ENCODE measurements at places on chromosomes 11 and 22.

DNA sequence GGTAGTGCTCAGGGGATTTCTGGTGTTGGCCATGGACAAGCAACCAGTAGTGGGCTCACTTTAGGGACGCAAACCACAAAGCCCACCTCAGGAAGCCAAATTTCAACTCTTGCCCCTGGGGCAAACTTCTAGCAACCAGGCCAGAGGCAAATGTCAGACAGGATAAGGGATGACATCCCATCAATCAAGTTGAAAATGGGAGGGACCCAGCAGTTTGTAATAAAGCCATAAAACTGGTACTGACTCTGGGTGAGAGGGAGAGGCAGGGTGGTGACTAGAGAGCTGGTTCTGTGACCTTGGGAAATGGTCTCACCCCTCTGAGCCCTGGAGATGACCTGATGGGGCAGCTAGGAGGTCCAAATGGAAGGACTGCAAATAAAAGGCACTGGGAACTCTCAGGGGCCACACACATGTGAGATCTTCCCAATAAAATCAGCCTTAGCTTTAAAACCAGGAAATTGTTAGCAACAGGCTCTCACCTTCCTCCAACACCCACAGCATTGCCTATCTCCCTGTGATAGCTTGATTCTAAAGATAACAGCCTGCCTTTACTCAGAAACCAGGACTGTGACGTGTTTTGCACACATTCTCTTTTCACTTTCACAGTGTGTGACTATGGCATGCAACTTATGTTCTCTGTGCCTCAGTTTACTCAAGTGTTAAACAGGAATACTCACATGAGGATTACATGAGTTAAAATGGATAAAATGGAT is 6.4 kb upstream of the TBC1D10A start:
- DNase-seq: no peak

DNA sequence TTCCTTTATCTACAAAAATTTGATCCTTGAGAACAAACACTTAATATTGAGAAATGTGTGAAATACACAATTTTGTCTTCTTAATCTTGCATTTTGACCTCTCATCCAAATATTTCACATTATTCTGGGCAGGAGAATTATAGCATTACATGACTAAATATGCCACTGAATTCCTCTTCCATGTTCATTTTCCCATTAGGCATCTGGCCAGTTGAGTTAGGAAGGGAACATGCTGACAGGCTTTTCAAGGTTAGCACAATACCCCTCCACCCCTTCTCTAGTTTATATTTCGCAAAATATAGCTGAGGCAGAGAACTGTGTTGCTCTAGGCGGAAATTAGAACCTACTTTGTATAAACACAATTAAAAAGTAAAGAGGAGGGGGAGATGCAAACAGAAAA is 271.7 kb upstream of the ZC3H12C start:
- no peak for DNase-seq

DNA sequence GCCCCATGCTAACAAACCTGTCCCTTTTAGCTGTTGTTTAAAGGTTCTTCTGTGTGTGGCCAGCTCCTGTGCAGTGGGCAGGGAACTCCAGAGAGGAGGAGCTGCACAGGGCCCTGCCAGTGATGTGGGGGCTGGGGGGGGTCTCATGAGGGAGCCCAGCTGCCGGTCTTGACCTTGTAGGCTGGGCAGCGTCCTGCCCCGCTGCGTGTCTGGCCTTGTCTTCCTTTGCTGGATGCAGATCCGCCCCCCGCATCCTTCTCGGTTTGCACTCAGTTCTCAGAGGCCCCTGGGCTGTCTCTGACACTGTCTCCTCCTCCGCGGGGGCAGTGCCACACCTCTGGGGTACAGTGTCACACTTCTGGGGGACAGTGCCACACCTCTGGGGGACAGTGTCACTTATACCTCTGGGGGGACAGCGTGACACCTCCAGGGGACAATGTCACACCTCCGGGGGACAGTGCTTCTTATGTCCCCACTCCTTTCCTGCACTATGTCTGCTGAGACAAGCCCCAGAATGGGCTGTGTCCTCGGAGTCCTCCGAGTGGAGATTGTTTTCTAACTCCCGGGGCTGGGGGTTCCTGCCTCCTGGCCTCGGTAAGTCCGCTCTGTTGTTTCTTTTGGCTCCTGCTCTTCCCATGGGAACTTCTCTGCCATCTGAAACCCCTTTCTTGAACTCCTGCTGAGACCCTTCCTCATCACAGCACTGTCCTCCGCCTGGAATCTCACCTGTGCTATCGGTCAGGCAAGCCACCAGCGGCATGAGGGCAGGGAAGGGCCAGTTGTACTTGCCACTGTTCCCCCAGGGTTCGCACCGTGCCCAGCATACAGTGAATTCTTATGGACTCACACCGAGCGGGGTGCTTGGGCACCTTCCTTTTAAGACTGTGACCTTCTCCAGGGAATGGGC is 788.3 kb downstream of the TBC1D22A start:
- no peak for DNase-seq

DNA sequence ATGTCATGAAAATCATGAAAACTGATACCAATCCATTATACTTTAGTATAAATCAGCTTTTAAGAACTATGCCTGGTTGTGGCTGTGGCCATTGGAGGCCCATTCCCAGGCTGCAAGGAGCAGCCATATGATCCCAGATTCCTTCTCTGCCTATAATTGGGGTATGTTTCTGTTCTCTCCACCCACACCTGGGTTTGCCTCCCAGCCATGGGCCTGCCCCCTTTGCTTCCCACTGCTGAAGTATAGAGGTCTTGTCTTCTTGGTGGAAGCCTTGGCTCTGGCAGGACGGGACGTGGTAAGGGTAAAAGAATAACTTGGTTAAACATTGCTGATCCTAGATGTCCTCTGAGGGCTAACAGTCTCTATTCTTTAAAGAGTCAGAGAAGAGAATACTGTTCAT is 2.4 kb downstream of the MICAL2 start:
- DNase-seq: no peak

- DNase-seq: no peak
These were observed 154.4 kb downstream of the SBF2 start for GRCh38 chr11:10139656-10140055.

DNA sequence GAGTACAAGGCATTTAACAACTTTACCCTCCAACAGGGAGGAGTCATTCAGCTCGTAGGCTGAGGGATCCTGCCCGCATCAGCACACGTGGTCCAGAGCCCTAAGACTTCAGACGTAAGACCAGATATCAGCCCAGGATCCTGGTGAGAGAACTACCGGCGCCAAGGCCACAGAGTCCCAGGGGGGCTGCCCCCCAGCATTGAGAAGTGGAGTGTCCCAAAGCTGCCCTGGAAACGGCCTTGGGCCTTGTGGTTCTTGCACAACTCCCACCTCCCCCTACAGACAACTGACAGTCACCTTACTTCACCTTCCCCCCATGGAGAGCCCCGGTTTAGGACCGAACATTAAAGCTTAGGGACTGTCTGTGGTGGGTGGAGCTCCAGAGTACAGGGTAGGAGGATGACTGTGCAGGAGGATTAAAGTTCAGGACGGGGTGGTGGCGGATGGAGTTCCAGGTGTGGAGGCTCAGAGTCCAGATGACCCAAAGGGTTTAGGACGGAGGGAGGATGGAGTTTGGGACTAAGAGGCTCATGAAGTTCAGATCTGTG is 1.0 kb downstream of the C11orf91 start:
- no peak for DNase-seq

DNA sequence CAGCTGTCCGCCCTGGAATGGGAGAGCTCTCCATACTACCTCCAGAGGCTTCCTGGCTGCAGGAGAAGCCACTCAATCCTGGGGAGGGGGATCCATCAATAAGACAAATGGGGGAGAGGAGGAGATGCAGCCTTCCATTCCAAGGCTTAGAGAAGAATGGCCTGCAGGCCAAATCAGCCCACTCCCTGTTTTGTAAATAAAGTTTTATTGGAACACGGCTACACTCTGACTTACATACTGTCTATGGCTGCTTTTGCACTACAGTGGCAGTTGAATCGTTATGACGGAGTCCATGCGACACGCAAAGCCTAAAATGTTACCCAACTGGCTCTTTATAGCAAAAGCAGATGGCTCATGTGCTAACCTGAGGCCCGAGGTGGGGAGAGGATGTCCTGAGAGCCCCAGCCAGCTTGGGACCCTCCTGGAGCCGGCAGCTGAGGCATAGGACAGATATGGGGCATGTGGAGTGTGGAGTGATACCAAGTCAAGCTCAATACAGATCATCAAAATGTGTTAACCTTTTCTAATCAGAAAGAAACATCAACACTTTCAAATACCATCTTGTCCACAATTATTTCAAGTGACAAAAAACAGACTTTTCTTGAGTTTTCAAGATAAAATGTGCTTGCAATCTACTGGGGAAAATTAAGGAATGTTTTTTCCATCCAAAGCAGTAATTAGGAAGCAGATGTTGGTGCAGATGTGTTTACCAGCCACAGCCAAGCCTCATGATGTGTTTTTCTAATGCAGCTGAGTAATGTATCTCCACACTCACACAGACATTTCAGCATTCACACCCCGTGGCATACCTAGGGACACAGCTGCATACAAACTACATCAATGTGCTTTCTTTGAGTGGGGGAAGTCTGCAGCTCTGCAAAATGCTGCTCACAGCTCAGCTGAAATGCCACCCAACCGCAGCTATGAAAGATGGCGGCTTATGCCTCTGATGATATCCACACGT is 181.6 kb downstream of the SHANK2 start:
- DNase-seq: no peak

- DNase-seq: no peak
These were observed 47.6 kb downstream of the ST3GAL4 start for GRCh38 chr11:126403022-126403581.

DNA sequence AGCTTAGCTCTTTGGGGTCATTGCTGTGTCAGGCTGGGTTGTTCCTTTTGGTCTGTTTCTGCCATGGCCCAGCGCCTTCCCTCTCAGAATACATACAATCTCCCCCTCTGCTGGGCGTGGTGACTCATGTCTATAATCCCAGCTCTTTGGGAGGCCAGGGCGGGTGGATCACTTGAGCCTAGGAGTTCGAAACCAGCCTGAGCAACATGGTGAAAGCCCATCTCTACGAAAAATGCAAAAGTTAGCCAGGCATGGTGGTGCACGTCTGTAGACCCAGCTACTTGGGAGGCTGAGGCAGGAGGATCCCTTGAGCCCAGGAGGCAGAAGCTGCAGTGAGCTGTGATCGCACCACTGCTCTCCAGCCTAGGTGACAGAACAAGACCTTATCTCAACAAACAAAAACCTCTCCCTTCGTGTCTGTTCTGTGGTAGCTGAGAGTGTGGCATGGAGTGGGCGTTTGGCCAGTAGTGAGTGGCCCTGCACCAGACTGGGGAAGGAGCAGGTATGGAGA is 46.7 kb upstream of the RAB1B start:
- no peak for DNase-seq

- no peak for DNase-seq
These were observed 96.8 kb downstream of the BDNF start for GRCh38 chr11:27603376-27603990.

- peak; percentile 45 for DNase-seq
These were observed 83.6 kb downstream of the BCR start for GRCh38 chr22:23263651-23264555.

DNA sequence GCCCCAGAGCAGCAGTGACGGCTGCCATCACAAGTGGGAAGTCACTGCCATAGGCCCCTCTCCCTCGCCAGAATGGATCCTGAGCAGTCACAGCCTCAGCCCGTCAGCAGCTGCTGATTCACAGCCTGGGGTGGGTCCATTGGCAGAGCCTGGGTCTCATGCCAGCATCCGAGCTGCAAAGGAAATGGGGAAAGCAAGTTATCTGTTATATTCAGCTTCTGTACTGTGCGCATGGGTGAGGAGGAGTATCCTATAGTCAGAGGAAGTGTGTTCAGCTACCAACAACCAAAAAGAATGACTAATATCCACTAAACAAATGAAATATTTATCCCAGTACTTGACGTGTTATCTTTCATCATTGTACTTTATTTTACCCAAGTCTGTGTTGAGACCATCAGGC is 119.7 kb downstream of the RCN1 start:
- no peak for DNase-seq

DNA sequence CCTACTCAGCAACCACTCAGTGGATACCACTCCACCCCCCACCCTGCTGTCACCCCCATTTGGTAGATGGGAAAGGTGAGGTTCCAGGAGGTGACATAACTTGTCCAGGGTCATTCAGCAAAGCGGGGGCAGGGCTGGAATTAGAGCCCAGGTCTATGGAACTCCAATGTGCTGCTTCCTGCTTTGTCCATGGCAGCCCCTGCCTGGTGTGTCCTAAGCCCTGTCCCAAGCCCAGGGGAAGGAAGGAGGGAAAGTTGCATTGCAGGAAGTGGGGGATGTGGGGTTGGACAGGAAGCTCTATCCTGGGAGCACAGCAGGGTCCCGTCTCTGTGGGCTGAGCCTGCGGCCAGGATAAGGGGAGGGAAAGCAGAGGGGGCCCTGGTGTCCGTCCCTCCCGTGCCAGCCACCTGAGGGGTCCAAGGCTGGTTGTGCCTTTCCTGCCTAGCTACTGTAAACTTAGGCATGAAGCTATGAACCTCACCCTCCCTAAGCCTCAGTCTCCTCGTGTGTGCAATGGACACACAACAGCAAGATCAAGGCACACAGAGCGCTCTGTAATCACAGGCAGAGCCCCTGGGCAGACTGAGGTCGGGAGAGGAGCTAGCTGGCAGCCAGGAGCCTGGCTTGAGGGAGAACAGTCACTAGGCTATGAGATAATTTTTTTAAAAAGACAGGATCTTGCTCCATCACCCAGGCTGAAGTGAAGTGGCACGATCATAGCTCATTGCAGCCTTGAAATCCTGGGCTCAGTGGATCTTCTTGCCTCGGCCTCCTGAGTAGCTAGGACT is 12.9 kb downstream of the GAL3ST1 start:
- DNase-seq: no peak

GRCh38 chr11:58654908-58655296 is 32.4 kb downstream of the CNTF start:
- no peak for DNase-seq

DNA sequence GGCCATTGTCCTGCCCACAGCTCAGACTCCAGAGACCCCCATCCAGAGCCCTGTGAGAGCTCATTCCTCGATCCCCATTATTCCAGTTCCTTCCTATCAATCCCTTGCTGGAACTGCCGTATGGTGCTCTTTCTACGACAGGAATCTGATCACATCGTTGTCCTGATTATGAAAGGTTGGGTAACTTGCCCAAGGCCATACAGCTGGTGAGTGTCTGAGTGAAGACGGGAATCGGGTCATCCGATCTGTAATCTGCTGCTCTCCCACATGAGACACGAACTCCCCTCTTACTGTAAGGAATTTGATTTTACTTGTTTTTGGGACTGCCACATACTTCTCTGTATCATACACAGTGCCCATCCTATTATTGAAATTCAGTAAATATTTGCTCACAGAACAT is 149.1 kb downstream of the OPCML start:
- no peak for DNase-seq

- no peak for DNase-seq
These were observed 28.3 kb upstream of the APOA1 start for GRCh38 chr11:116865696-116866095.

Measured in activated CD4-positive, alpha-beta T cell treated with anti-CD3 and anti-CD28 coated beads, Interleukin-2, amount 10 ng/mL, durations not matched to agents 7 days and 5 days (primary cell).